ENCODE measurements at places on chromosomes 5 and 9.

- DNase-seq = peak; percentile 31
Measured at GRCh38 chr5:158066076-158066475, 207.1 kb upstream of the CLINT1 start.

GRCh38 chr9:116686135-116686534, 970 bp upstream of the TRIM32 start:
- no peak for DNase-seq

GRCh38 chr9:130728721-130729120, 35.1 kb downstream of the EXOSC2 start:
- peak; percentile 85 for DNase-seq

DNA sequence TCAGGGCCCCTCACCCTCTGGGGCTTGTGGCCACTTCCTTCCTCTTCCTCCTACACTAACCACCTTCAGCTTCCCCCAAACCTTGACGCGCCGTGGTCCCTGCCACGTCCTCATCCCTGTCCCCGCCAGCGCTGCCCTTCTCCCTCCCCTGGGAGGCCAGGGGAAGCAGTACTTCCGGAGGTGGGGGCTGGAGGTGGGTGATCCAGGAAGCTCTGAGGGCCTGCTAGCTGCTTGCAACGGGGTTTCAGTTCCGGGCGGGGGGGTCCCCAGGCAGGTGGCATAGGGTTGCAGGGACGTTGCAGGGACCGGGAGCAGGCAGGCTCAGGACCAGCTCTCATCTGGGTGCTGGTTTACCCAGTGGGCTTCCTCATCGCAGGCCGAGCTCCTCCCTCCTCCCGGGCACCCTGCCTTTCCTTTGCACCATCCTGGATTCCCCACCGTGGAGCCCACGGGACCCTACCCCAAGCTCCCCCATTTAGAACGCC, 70.0 kb downstream of the RXRA start:
- no peak for DNase-seq

GRCh38 chr5:73117088-73117740, 3.2 kb upstream of the TMEM171 start:
- no peak for DNase-seq

GRCh38 chr5:88964831-88965230, 81.8 kb upstream of the MEF2C start:
- no peak for DNase-seq

DNA sequence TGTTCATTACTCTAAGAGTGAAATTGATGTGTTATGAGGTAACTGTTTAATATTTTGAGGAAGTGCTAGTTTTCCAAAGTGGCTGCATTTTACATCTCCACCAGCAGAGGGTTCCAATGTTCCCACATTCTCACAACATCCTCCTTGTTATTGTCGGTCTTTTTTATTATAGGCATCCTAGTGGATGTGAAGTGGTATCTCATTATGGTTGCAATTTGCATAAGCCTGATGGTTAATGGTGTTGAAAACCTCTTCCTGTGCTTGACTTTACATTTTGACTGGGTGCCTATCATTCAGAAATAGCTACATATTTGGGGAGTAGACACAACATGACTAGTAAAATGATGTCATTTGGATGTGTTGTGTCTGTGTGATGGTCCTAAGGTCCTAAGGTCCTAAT, 143.6 kb downstream of the MRPS30 start:
- DNase-seq = peak; percentile 42

DNA sequence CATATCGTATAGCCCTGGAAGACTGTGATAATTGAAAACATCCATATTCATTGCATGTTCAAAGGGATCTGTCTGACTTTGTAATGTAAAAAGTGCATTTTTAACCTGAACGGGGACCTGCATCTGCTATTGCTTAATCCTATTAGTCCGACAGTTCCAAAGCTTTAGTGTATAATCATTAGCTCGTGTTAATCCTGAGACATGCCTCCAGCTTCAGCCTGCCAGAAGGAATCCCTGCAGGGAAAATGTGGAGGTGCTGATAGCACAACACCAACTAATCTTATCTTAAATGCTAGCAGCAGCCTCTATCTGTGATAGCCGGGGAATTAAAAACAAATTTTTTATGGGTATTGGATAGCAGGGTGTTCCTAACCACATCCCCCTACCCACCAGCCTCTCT, 495.2 kb downstream of the TLE4 start:
- DNase-seq = no peak

DNA sequence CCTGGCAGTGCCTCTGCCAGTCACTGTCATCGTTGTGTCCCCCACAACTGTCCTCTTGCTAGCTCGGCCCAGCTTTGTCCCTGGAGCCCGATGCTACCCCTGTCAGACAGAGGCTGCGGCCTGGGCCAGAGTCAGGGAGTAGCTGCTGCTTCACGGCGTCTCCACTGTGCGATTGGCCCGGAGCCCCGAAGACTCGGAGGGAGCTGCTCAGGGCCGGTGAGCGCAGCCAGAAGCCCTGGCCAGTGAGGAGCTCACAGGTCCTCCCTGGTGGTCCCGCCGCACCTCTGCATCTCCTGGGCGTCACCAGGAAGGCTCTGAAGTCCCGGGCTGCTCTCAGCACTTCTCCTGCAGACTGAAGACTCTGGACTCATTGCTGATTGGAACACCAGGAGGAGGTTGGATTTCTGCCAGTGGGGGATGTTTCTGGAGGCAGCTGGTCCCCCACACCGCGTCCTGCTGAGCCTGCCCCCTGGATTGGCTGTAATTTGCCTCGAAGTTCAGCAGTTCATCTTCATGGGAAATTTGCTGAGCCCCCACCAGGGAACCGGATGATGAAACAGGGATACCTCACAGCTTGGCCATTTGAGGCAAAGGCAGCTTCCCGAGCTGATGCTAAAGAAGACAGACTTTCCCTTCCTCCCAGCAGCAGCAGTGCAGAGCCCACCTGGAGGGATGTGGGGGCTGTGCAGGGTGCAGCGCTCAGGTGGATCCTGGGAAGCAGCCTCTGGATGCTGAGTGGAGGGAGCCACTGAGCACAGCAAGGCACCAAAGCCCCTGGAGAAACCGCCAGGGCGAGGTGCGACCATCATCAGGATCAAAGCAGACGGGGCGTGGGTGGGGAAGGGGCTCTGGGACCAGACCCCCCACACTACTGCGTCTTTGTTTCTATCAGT, 45.6 kb downstream of the USP20 start:
- DNase-seq = no peak

GRCh38 chr5:130333089-130333488, 428.8 kb downstream of the CHSY3 start:
- DNase-seq = peak; percentile 77

DNA sequence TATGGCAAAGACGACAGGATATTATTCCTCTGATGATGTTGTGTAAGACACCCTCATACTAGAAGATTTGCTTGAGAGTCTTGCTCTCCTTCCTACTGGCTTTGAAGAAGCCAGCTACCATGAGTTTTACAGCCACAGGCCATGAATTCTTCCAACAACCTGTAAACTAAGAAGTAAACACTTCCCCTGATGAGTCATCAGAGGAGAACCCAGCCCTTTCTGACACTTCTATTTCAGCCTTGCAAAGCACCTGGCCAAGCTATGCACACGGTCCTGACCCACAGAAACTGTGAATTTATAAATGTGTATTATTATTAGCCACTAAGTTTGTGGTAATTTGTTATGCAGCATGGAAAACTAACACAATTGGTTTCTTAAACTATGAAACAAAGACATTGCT, 288.8 kb upstream of the ADAMTSL1 start:
- no peak for DNase-seq

DNA sequence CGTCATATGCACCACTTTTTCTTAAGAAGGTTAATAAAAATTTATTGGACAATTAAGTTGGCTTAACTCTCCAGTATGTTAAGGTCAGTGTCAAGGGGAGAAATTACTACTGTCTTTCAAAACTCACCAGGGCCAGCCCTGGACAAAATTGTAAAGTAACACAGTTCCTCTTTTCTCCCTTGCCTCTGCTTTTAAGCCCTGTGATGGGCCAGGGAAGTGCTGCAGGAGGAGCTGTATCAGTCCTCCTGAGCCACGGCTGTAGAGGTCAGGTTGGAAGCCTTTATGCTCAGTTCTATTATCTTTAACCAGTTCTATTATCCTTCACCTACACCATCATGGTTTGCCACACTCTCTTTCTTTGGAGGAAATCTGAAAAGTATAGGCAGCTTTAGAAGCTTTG, 11.5 kb upstream of the PPP2R2B start:
- no peak for DNase-seq

DNA sequence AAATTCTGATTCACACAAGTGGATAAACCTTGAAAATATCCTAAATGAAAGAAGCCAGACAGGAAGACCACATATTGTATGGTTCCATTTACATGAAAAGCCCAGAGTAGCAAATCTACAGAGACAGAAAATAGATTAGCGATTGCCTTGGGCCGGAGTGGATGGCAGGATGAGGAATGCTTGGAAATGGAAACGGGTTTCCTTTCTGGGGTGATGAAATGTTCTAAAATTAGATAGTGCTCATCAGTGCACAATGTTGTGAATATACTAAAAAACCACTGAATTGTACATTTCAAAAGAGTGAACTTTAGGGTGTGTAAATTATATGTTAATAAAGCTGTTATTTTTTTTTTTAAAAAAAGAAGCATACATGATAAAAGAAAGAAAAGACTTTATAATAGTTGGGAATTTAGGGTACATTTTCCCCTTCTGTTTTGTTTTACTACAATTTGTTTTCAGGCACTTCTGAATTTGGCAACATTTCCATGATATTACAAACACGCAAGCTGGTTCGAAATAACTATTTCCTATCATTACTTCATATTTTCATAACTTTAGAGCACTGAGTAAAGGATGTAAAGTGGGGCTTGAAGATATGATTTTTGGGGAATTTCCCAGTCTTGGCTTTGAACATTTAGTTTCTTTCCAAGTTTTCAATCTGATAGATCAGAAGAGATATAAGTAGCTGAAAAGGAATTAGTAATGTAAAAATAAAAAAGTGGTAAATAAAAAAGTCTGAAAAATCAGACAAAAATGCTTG, 23.9 kb downstream of the SLC35A4 start:
- DNase-seq = peak; percentile 51

- no peak for DNase-seq
Measured at GRCh38 chr9:93248386-93249040, 64.6 kb downstream of the WNK2 start.

- no peak for DNase-seq
Measured at GRCh38 chr5:168215646-168216045, 75.8 kb upstream of the WWC1 start.

- DNase-seq = peak; percentile 87
Measured at GRCh38 chr5:38468978-38469706, 87.3 kb downstream of the LIFR start.

DNA sequence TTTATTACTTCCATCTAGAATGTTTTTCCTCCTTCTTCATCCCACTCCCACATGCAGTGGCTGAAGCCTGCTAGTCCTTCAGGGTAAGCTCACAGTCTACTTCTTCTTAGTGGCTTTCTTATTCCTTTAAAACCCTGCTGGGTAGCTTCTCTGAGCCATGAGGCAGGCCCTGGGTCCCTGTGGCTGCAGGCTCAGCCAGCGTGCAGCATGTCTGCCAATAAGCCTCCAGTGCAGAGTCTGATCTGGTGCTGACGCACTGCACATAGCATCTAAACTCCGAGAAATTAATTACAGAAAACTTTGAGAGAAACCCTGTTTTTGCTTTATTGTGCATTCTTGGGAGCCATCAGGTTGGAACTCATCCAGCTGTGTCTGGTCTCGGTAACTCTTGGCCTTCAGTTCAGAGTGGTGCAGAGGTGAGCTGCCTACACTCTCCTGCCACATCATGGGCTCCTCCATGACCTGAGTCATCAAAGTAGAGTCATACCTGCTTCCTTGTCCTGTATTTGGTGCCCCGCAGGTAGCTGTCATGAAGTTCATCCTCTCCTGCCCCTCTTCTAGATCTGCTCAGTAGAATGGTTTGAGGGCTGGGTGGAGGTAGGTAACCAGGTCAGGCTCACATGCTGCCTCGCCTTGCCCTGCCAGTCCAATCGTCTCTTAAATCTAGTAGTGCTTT, 339.4 kb downstream of the KDM4C start:
- no peak for DNase-seq

DNA sequence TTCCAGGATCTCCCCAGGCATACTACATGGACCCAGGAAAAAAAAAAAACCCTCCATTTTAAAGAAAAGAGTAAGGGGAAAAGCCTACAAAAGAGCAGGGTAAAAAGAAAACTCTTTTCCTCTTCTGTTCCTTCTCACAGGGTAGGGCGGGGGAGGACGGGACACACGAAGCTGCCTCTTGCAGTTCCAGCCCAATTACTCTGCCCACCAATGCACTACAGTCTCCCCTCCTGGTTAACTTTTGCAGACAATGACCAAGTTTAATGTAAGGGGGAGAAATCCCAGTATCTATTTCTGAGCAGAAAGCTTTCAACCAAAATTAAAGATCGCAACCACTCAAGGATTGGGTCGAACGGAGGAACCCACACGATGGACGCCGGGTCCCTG, 1.3 kb downstream of the BRD3 start:
- DNase-seq = peak; percentile 39

DNA sequence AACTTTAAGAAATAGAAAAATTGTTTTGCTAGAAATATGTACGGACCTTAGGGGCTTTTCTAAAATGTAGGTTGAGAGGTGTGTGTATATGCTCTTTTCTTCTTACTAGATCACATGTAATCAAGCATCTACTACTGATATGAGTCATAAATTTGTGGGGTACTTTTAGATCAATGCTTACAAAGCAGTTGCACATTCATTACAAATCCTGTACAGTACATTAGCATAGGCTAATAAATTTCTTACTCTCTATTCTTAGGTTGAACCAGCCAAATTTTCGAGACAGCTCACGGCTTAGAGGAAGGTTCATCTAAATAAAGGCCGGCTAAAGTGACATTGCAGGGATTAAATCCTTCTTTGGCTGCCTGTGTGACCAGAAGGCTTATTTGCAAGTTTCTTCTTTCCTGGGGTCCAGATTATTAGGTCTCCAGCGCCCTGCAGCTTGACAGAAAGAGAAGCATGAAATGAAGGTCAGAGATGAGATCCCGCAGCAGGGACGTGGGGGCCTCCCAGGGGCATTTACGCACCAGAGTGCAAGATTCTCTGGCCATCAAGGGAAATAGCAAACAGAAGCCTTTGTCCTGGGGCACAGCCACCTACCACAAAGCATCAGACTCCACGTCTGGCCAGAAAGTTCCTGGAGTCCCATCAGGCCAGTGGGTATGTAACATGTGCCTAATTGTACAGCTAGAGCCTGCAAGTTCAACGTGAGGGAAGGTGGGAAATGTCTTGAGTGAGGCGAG, 53.0 kb downstream of the NIM1K start:
- DNase-seq = no peak

Measured in fibroblast of mammary gland (primary cell).